ENCODE measurements at places on chromosomes 5 and 9.

GRCh38 chr5:178145965-178146820 lies 7.5 kb downstream of the NHP2 start:
- DNase-seq: peak; percentile 45

DNA sequence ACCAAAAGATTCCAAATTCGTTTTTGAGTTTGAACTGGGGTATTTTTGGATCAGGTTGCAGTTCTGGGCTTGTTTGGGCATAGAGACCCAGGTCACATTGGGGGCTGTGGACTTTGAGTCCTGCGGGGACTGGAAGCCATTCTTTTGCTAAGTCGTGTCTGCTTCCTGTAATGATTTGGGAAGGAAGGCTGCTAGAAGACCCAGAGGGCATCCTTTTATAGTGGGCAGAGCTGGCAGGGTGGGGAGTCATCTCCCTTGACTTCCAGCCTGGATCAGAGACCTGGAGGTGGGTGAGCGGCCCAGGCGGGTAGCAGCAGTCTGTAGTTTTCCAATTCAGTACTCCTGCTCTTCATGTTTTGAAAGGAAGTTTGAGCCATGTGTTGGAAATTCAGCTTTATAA lies 11.3 kb downstream of the ZNF618 start:
- no peak for DNase-seq

GRCh38 chr5:144201588-144201987 lies 30.9 kb downstream of the KCTD16 start:
- DNase-seq: no peak

DNA sequence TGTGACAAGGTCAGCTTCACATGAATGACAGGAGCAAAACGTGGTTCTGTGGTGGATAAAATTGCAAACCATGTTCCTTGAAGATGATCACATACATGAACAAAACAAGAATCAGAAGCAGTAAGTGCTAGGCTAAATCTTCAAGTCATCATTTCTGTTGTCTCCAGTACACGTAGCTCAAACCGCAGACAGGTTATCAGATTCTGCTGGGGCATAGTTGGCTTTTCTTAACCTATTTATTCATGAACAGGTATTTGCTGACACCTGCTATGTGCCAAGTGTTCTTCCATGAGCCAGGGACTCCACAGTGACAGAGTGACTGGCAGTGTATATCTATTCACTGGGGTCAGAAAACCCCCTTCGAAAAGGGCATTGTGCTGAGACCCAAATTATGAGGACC lies 20.8 kb downstream of the MFAP3 start:
- no peak for DNase-seq

GRCh38 chr5:173451031-173451430 lies 122.8 kb upstream of the STC2 start:
- no peak for DNase-seq

- peak; percentile 5 for DNase-seq
Measured at GRCh38 chr5:123262216-123262823, 160.9 kb downstream of the CEP120 start.

- DNase-seq: peak; percentile 38
Measured at GRCh38 chr9:78369639-78370219, 72.8 kb downstream of the PSAT1 start.

GRCh38 chr5:127053049-127053448 lies 20.3 kb downstream of the C5orf63 start:
- peak; percentile 67 for DNase-seq

DNA sequence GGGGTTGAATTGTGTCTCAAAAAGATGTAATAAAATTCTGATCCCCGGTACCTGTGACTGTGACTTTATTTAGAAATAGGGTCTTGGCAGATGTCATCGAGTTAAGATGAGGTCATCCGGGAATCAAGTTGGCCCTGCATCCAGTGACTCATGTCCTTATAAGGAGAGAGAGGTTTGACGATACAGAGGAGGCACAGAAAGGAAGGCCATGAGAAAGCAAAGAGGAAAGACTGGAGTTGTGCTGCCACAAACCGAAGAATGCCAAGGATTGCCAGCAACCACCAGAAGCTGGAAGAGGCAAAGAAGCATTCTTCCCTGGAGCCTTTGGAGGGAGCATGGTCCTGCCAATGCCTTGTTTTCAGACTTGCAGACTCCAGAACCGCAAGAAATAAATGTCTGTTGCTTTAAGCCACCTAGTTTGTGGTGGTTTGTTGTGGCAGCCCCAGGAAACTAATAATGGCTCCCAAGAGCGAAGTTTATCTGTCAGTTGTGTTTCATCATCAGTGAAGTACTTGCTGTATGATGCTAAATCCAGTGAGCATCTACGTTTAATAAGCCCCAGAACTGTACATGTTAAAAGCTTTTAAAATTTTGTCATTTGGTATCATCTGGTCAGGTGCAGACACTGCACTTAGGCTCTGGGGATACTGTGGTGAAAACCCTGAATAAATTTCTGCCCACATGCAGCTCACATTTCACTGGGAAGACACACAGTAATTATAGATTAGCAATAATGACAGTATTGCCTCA lies 114.8 kb downstream of the TLE4 start:
- DNase-seq: no peak

DNA sequence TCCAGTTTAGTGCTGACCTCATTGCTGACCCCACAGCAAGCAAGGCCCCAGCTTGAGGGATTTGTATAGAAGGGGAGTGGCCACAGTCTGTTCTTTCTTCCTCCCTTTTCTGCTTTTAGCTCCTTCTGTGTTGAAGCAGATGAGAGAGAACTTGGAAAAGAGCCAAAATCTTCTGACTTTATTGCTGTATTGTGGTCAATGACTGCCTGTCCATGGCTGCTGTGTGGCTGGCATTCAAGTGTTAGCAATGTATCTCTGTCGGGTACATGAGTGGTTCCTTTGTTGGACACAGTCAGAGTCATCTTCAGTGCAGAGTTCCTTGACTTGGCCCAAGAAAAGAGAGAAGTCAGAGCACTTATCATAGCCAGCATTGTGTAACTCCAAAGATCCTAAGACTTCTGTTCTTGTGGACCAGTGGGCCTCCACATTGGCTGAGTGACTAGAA lies 154.1 kb downstream of the LRRC70 start:
- peak; percentile 16 for DNase-seq

- DNase-seq: no peak
Measured at GRCh38 chr9:108869092-108869725, 7.1 kb downstream of the ACTL7A start.

DNA sequence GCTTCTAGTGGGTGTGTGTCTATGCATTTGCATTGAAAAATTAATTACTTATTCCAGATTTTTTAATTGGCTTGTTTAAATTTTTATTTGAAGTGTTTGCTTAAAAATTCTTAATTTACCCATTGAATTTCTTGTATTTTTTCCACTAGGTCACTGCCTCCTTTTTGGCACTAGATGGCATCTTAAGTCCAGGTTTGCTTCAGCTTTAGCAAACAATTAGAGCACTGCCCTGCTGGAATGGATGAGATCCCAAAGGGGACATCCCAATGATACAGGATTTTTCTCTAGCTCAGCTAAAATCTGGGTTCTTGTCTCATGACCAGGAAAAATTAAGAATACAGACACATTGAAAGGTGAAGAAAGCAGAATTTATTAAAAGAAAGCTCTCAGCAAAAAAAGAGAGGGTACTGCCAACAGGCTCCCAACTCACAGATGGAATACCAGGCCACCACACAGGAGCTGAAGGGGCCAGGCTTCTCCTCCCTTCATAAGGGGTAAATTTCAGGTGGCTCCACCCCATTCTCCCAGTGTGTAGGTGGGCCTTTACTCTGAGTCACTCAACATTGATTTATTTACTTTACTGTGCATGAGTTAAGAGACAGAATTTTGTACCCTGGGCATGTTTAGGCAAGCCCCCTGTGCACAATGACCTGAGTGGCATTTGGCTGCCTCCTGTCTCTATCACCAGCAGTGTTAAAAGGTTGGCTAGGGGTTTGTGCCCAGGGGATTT lies 532.4 kb downstream of the ANXA1 start:
- DNase-seq: no peak

DNA sequence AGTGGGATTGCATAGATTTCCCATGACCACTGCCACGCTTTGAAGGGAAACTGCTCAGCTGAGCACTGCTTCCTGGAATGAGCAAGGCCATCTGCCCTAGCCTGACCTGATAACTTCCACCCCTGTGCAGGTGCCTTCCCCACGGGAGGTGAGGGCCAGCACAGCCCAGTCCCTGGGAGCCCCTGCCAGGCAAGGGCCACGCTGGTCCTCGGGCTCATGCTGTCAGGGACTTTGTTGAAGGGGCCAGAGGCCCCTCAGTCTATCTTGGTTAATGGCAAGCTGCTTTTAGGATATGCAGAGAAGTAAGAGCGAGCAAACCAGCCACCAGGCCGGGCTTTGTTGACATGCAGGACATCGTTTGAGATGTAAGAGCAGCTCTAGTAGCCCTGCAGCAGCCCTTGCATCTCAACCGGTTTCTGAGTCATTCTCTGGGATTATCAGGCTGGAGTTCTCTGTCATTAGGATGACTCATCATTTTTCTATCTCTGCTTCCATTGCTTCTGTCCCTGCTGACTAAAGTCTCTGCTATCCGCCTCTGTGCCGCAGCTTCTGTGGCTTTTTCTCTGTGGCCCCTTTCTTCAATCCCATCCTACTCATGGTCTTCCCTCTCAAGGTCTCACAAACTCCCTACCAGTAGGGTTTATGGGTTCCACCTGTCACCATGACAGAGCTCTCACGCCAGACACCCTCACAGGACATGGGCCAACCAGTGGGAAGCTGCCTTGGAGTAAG lies 30.6 kb upstream of the IQGAP2 start:
- DNase-seq: no peak

DNA sequence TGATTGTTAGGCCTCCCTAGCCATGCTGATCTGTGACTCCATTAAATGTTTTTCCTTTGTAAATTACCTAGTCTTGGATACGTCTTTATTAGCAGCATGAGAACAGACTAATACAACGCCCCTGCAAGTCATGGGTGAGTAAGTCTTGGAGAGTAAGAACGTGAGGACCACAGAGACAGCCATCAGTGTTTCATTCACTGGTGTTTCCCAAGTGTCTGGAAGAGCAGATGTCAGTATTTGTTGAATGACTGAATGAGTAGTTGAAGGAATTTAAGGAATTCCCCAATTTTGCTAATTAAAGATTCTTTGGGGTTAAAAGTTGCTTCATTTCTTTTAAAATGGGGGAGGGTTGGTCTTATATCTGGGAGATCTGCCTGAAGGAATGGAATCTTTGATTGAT lies 178.8 kb downstream of the TRIO start:
- DNase-seq: no peak

DNA sequence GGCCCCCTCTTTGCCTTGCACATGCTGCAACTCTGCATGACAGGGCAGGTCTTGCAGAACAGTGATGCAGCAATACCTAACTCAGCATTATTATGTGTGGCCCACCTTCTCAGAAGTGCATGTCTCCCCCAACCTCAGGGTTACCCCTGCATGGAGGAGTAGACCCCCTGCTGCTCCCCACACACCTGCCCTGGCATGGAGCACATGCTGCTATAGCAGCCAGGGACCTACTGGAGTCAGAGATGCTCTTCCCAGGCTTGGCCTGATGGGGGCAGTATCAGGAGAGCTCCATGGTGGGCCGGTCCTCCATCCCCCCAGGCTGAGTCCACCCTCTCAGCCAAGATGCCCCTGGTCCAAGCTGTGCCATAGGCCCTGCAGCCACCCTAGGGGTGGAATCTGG lies 13.2 kb upstream of the BOD1 start:
- DNase-seq: no peak

Measured in NCI-H1417 (cell line).